ENCODE measurements at places on chromosomes 3 and 15. TPM values are rescaled to one million over a fixed set of nuclear protein-coding genes. Genes with fewer than 3 reads are reported as not detected.

Gene CXCR6
- total RNA-seq = not detected

Gene FOXL2NB
- 1.2 TPM for total RNA-seq

Gene NR1I2
- not detected for total RNA-seq

Gene NOX5
- 0.31 TPM for total RNA-seq

Gene FAM107A
- total RNA-seq = not detected

Gene RASL12
- 0.09 TPM for total RNA-seq

Gene MORF4L1
- 361 TPM for total RNA-seq

Gene TM4SF18
- total RNA-seq = 45.0 TPM

Gene CMC1
- total RNA-seq = 39.8 TPM

Gene RAMAC
- 61.3 TPM for total RNA-seq

Gene GABRA5
- total RNA-seq = 81.1 TPM

Gene GXYLT2
- total RNA-seq = 1.9 TPM

Gene CHD2
- 29.2 TPM for total RNA-seq

Gene MORC1
- total RNA-seq = not detected

Gene EPHA3
- total RNA-seq = not detected

Gene SH2D7
- not detected for total RNA-seq

Gene IGDCC3
- 0.09 TPM for total RNA-seq

Gene DBR1
- total RNA-seq = 12.6 TPM

Gene EPHB1
- total RNA-seq = 0.37 TPM

Gene PLIN1
- not detected for total RNA-seq

Gene CCR9
- total RNA-seq = not detected

Gene CNTN4
- not detected for total RNA-seq

Gene SLCO2A1
- total RNA-seq = 0.07 TPM

Gene C3orf70
- total RNA-seq = not detected

Gene NUP210
- 32.3 TPM for total RNA-seq

Measured in A549 treated with CpdA at 1 μM for 4 hours (cell line).